SW 1271 (cell line): ENCODE measurements at places on chromosomes 7 and 10.

GRCh38 chr10:113983552-113983951, 60.1 kb upstream of the ADRB1 start:
- no peak for DNase-seq

DNA sequence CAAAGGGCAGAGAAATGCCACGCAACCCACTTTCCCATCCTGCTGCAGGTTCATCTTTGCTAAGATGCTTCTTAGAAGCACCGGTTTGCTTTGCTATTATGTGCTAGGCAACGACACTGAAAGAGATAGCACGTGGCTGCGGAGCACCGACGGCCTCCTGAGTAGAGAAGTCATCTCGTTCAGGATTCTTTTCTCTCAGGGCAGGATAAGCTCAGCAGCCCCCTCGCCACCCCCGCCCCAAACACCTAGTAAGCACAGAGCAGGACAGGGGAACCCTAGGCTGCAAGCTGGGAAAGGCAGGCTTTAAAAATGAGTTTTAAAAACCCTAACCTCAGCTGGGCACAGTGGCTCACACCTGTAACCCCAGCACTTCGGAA, 15.0 kb downstream of the ASB13 start:
- no peak for DNase-seq

- DNase-seq: no peak
Measured at GRCh38 chr10:10977978-10978377, 39.7 kb upstream of the CELF2 start.

DNA sequence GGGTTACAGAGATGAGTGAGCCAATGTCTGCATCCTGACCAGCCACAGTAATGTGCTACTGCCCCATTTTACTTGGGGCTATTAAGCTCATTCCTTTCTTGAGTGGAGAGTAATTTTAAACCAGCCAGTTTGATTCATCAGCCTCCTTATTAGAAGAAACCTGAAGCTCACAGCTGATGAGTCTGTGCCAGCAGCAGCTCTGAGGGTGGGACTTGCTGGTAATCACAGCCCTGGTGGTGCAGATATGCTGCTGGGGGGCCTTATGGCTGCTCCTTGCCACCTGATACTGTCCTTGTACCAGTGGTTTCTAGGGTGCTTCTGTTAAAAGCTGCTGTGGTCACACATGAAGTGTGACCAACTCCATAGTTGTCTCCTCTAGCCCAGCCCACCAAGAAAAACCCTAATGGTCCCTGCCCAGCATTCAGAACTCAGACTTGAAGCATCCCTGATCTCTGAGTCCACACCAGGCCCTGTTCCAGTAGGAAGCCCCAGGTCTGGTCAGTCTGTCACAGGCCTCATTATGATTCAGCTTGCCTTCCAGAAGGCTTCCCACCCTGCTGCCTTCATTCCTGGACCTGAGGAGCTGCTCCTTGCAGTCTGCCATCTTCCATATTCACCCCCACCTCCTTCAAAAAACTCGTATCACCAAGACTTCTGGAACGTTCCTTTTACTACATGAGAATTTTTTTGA, 28.9 kb upstream of the RBM20 start:
- DNase-seq: no peak

- DNase-seq: peak; percentile 42
Measured at GRCh38 chr7:88546808-88547207, 212.7 kb upstream of the ZNF804B start.

GRCh38 chr10:34094146-34094696, 720.9 kb downstream of the PARD3 start:
- no peak for DNase-seq

GRCh38 chr7:134101716-134102115, 25.4 kb upstream of the LRGUK start:
- no peak for DNase-seq
